ENCODE measurements at places on chromosomes 11 and 22.

GRCh38 chr11:5522308-5522707, 5.8 kb upstream of the UBQLNL start:
- no peak for DNase-seq

GRCh38 chr11:58580311-58580710, 1.4 kb downstream of the ZFP91 start:
- DNase-seq, result no peak

- no peak for DNase-seq
These were observed 132.3 kb downstream of the CEP164 start for GRCh38 chr11:117459979-117460300.

GRCh38 chr22:47307822-47308221, 545.4 kb downstream of the TBC1D22A start:
- DNase-seq, result no peak

- DNase-seq, result no peak
These were observed 8.4 kb downstream of the EMSY start for GRCh38 chr11:76453248-76453647.

DNA sequence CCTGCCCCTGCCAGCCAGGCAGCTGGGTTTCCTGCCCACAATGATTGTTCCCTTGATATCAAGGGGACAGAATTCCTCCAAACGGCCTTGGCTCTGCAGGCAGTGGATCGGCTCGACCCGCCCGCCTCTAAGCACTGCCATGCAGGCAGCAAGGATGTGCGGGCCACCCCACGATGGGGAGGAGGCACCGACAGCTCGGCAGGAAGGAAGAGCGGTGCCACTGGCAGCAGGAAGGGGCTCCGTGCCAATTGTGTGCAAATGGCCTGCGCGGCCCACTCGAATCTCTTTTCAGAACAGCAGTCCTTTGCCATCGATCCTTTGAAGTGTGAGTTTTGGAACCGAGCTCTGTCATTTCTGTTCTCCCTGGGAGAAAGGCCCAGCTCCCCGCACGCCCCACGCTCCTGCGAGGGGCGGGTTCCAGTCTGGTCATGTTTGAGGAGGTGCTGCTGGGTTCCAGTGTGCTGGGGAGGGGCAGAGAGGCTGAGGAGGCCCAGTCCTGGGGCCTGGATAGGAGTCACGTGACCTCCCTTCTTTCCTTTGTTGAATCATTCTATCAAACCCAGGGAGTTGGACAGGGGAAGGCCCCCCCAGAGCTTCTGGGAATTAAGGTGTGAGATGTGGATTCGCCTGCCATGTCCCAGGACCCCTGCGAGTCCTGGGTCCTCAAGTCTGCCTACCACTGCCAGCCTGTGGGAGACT, 406.0 kb downstream of the CTTN start:
- no peak for DNase-seq

- DNase-seq, result peak; percentile 94
These were observed 1.4 kb downstream of the BDNF start for GRCh38 chr11:27698872-27699241.

DNA sequence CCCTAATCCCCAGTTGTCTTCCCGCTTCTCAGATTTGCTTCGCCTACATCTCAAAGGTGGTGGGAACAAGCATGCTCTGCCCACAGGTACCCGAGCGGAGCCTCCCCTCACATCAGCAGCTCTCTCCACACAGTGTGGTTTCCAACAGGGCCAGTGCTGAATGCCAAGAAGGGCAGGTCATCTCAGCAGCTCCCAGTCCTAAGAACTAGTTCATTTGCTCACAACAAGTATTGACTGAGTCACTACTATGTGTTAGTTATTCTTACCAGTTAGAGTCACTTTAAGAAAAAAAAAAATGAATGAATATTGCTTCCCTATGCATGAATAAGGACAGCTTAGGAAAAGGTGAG, 66.2 kb downstream of the THAP12 start:
- peak; percentile 46 for DNase-seq

- DNase-seq, result no peak
These were observed 151.8 kb downstream of the MPPED1 start for GRCh38 chr22:43563571-43563970.

GRCh38 chr22:29821291-29822016, 16.6 kb downstream of the ASCC2 start:
- DNase-seq, result peak; percentile 83

DNA sequence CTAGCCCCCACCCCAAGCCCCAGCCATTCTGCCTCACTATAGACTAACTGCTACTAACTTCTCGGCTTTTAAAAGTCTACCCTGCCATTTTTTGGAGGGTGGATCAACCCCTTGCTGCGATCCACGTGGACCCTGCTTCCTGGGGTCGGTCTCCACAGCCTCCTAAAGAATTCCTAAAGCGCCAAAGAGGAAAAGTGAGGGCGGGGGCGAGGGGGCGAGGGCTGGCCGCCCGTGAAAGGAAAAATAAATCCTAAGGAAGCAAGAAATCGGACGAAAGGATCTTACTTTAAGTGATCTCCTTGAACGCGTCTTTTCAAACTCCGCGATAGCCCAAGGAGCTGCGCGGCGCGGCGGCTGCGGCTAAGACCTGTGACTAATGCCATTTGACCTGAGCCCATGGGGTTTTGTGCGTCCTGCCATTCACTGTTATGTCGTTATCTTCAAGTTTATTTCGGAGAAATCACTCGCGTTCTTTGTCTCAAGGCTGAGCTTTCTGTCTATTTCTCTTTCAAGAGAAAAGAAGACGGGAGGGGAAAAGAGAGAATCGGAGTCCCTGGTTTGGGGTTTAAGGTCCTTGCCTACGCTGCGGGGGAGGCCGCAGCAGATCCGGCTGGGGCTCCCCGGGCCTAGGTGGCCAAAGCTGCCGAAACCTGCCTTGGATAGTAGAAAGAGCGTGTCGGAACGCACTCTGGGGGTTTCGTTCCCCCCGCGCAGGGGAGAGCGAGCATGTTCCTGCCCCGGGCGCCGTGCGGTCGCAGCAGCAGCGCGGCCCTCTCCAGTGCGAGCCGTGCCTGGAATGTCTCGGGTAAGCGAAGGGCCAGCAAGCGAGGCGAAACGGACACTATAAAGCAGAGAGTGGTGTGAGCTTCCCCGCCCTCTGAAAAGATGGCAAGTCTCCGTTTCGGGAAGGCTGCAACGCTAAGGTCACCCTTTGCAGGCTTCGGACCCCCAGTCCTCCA, 2.8 kb upstream of the DBX1 start:
- peak; percentile 23 for DNase-seq

- DNase-seq, result no peak
These were observed 72.7 kb upstream of the PRDM11 start for GRCh38 chr11:45073685-45074141.

DNA sequence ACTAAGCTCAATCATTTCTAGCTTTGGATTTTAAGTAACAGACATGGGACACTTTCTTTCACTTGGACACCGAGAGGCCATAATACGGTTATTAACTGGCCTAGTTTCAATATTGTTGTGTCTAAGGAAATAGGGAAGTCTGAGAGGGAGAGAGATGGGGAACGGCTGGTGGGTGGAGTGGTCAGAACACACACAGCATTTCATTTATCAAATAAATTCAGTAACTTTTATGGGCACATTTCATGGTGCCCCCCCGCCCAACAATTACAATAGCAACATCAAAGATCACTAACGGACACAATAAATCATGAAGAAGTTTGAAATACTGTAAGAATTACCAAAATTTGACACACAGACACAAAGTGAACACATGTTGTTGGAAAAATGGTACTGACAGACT, 10.7 kb downstream of the PRPF19 start:
- no peak for DNase-seq

DNA sequence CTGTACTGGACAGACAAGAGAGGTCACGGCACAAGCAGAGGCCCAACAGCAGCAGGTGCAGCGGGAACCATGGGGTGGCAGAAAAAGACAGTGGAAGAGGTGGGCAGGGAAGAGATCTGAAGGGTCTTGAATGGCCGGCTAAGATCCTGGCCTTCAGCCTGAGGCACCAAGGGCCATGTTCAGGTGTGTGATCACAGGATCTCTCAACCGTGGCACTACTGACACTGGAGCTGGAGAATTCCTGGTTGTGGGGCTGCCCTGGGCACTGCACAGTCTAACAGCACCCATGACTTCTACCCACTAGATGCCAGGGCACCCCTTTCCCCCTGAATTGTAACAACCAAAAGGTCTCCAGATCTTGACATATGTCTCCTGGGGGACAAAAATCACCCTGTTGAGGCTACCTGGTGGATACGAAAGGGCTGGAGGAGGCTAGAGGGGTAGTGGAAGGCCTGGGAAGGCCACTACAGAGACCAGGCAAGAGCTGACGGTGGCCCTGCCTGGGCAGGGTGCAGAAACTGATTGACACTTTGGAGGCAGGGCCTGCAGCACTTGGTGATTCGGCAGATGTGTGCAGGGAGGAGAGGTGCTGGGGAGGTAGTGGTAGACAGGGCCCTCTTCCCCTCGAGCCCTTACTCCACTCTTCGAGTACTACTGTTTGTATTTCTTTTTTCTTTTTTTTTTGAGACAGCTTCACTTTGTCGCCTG, 8.3 kb downstream of the CSNK1E start:
- no peak for DNase-seq

DNA sequence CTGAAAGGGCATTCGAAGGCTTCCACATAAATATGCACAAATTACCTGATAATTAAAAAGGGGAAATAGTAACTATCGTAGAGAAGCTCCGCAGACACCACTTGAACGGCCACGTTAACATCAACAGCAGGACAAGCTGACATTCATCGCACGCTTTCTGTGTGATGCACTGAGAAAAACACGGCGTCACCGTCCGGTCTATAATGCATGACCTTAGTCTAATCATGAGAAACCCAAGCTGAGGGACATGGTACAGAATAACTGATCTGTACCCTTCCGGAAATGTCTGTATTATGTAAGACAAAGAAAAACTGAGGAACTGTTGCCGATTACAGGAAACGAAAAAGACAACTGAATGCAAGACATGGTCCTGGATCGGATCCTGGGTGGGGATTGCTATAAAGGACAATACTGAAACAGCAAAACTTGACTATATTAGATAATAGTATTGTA, 678 bp upstream of the RANGAP1 start:
- no peak for DNase-seq

DNA sequence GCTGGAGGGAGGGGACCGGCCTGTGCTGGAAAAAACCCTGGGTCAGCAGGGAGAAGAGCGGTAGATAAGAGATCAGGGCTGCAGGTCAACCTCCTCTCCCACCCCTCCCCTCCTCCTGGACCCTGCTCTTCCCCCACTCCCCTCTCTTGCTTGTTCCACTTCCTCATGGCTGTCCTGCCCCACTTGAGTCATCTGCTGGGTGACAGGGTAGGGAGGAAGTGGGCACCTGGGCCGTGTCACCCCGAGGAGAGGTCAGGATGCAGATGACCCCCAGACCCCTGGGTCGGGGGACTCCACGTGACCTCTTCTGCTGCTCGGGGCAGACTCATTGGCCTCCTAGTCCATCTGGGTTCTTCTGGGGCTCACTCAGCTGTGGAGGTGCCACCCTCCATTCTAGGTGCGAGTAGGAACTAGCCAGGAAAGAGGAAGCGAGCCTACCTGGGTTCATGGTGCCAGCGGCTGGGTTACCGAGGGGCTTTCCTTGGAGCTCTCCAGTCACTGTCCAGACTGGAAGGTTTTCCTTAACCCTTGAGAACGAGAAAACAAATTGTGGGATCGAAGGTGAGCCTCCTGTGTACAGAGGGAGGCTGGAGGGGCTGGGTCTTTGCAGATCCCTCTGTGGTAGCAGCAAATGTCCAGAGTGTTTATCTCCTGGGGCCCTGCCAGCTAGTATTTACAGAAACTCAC, 6.5 kb downstream of the APOL2 start:
- no peak for DNase-seq

DNA sequence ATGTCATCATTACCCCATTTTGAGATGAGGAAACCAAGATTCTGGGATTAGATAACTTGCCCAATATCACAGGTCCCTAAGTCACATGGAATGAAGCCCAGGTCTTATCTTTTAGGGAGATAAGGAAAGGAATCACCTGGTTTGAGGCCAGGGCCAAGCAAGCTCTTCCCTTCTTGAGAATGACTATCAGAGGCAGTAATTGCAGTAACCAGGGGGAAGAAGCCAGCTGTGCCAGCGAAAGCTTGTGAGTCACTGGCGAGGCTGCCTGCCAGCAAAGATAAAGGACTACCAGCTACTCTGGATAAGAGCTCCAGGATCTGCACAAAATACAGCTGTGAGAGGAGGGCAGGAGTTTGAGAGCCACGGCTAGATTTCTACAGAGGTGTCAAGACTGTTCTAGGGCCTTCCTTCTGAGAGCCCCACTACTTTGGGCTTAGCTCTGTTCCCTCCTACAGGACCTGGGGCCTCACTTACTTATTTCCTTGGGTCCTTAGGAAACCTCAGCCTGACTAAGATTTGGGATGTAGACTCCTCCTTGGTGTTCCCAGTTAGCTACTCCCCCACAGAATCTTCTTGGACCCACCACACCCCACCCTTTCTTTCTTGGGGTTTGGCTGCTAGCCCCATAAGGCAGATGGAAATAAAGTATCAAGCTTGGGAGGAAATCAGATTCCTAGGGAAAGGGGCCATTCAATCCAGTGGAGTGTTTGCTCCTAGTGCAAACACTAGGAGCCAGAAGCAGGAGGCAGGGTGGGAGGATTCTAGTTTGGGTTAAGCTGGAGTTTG, 9.7 kb upstream of the CCKBR start:
- peak; percentile 77 for DNase-seq

- DNase-seq, result peak; percentile 62
These were observed 104.3 kb upstream of the SYT13 start for GRCh38 chr11:45390407-45390806.

GRCh38 chr11:116478205-116478604, 294.6 kb downstream of the BUD13 start:
- DNase-seq, result no peak

- DNase-seq, result no peak
These were observed 12.2 kb downstream of the SLN start for GRCh38 chr11:107699371-107700285.

GRCh38 chr11:19445771-19446170, 205.0 kb upstream of the E2F8 start:
- DNase-seq, result no peak

GRCh38 chr22:25048659-25049647, 96.4 kb downstream of the KIAA1671 start:
- DNase-seq, result peak; percentile 51

GRCh38 chr11:1153105-1153950, 4.4 kb upstream of the MUC5AC start:
- peak; percentile 19 for DNase-seq

DNA sequence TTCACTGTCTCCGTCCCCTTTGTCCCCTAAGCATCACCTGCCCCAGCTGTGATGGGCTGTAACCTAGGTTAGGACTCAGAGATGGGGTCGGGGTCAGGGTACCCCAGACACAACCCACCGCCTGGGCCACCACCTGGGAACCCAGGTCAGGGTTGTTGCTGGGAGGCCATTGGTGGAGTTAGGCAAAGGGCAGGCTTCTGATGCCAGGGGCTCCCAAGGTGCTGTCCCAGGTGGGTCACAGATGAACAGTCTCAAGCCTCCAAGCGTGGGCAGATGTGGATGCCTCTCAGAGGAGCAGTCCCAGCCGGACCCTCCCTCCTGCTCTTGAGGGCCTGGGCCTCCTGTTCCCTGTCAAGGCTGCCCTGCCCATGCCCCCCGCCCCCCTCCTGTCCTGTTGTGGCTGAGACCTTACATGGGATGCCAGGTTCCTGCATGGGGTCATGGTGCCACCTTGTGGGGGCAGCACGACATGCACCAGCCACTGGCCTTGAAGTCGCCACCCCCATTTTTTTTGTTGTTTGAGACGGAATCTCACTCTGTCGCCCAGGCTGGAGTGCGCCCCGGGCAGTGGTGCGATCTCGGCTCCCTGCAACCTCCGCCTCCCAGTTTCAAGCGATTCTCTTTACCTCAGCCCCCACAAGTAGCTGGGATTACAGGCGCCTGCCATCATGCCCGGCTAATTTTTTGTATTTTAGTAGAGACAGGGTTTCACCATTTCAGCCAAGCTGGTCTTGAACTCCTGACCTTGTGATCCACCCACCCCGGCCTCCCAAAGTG, 12.1 kb downstream of the GATD1 start:
- DNase-seq, result peak; percentile 41

- no peak for DNase-seq
These were observed 12.0 kb downstream of the CCND1 start for GRCh38 chr11:69652999-69653398.
